NCI-H1105 (cell line): ENCODE measurements at places on chromosomes 7 and 10.
A peak's percentile ranks its signal among the peaks of the same experiment; 100 is the strongest.

GRCh38 chr10:3197348-3198003 is 24.9 kb upstream of the PITRM1 start:
- peak; percentile 39 for DNase-seq

DNA sequence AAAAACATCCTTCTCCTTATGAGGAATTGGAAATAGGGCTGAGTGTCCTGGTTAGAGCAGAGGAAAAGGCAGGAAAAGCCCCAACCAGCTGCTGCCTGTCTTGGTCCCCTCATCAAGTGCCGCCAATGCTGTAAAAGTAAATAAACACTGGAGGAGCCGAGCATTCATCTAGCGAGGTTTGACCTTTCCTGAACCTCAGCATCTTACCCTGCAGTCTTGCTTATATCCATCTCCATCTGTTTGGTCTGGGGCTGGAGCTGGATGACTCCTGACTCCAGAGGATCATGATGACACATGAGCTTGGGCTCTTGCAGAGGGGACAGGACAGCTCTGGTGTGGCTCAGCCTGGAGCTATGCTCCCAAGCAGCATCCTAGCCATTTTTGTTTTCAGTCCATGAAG is 501.1 kb downstream of the TNS3 start:
- DNase-seq: no peak

DNA sequence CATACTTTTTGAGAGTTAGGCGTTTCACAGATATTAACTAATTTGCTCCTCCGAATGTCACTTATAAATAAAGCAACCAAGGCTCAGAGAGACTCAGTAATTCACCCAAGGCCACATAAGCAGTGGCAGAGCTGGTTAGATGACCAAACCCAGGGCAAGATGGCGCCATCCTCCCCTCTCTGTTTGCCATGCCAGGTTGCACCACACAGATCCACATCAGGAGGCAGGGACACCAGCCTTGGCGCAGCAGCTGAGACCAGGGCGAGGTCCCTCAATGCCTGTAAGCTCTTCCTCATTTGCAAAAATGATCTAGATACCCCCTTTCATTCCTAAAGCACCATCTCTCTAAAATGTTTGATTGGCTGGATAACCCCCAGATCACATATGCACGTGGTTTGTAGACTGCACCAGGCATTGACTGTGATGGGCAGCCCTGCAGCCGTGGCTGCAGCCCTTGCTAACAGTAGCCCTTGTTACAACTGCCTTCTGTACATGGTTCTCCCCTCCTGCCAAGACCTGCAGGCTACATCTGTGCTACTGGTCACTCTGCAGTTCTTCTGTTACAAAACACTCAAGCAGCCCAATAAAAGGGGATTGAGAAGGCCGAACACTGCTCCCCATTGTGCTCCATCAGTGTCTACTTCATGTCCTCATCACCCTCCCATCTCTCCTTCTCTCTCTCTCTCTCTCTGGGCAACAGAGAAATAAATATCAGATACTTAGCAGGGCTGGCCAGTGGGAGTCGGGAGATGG is 298.6 kb downstream of the PRPF18 start:
- DNase-seq: no peak

DNA sequence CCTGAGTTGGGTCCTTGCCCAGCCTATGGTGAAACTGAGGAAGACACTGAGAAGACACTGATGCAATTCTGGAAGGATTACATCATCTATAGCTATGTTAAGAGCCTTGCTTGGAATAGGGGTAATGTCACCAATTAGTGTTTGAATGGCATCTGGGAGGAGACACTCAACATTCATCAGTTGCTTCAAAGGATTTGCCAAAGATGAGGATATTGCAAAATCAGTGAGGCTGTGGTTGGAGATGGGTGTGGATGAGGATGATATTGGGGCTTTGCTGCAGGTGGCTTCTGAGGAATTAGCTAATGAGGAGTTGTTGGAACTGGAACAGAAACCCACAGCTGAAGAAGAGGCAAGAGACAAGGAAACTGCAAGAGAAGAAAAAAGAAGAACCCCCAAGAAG is 146.7 kb upstream of the SP4 start:
- DNase-seq: no peak

DNA sequence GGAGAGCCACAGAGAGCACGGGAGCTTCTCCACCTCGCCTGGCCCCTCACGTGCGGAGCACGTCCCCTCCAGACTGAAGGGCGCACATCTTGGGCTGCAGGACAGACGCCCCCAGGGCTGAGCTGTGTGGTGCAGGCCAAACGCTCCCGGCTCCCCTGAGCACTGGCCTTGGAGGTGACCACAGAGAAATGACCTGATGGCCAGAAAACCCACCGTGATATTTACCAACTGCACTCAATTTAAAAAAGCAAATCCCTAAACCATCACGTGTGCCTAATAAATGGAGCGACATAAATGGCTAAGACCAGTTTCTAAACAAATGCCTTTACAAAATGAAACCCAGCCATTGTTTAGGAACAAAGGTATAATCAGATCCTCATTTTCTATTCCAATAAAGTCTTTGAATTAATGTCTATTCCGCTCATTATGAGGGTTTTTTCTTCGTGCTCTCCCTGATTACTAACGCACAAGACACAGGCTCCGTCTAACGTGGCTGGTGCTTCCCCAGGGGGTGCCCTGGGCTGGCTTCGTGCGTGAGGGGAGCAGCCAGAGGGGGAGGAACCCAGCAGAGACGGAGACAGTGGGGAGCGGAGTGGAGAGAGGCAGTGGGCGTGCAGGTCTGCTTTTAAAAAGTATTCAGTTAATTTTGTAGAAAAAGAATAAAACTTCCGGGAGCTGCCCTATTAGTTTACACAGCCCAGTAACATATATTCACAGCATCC is 190.3 kb downstream of the DNAJB6 start:
- no peak for DNase-seq

GRCh38 chr7:2572101-2572842 is 13.5 kb downstream of the IQCE start:
- DNase-seq: no peak

GRCh38 chr7:28068811-28069216 is 111.8 kb downstream of the JAZF1 start:
- no peak for DNase-seq

DNA sequence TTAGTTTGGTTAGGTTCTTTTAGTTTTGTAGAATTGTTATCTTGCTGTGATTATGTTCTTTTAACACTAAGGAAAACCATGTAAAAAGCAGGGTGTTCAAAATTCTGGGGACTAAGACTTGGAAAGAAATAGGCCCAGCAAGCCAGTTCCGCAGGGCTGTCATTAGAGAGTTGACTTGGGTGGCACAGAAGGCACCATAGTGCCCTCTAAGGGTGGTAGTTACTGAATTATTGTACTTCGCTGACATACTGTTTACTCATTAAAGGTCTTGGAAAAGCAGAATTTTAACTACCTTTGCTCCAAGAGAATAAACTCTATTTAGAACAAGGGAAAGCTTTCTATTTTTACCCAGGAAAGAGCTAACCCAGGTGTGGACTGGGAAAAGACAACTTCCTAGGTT is 86.5 kb downstream of the OTUD1 start:
- no peak for DNase-seq

- DNase-seq: no peak
Observed at GRCh38 chr7:16708980-16709379, 44.6 kb upstream of the TSPAN13 start.

DNA sequence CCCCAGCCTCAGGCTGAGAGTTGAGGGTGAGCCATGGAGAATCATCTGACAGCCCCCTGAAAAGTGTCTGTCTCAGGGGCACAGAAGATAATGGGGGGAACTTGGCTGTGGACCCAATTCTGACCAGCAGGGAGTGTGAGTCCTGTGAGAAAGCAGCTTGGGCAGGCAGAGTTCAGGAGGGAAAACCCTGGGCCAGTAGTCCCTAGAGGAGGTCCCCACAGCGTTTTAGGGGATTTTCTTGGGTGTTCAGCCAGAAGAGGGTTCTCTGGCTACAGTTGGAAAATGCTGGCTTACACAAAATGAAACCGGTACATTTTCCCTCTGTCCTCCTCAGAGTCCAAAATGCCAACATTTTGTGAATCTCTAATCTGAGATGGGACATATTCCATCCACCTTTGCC is 35.8 kb upstream of the TRIM8 start:
- DNase-seq: no peak

DNA sequence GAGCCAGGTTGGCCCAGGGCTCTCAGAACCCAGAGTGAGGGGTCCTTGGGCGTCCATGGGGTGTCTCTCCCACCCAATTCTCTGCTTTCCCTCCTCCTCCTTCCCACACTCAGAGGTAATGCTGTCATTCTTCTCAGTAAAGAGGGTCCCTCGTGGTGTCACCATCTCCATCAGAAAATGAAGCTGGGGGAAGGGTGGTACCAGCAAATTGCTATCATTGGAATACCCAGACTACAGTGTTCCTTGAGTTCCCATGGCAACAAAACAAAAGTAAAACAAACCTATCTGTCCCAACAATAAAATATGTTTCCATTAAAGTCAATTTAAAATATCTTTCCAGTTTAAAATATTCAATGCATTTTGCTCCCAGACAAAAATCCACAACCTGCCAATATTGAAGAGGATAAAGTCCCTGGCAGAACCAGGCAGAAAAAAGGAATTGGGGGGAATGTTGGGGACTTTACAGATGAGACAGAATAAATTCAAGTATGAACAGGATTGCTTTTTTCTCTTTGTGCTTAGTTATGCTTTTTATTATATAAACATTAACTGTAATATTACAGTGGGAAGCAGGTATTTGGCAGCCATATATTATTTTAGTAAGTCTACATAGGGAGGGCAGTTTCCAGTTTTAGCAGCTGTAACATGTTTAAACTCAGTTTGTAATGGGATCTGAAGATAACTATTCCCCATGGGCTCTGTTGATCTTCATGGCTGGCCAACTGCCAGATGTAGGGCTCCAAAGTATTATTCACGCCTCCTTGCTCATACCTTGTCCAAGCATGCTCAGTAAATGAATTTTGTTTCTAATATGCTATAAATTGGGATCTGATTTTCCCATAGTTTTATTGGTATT is 182.1 kb downstream of the ARID5B start:
- DNase-seq: peak; percentile 53

DNA sequence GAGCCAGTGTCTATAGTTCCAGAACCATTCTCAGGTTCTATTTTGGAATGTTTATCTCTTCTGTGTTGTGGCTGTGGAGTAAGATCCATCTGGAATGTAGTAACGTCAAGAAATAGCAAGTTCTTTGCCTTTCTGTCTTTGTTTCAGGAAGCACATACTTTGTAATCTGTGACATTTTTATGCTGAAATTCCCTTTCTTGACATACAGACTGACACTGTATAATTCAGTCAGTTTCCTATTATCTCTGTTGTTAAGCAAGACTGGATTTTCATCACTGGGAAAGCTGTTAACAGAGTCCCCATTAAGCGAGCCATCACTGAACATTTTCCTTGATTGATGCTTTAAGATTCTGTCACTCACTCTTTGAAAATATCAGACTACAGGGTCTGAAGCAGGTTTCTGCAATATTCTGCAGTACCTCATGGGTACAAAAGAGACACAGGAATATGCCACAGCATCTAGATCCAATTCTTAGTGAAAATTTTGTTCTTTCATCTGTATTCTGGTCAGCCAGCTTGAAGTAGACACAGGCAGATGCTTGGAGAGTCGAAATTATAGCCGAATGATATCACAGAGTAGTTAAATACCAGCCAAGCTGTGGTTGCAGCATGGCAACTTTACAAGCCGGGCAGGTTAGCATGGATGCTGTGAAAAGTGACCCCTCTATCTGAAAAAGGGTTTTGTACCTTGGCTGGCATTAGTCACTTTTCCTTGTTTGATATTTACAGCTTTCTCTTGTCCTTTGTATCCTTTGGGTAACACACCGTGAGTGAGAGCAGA is 62.6 kb downstream of the CACNB2 start:
- DNase-seq: no peak

- no peak for DNase-seq
Observed at GRCh38 chr7:28490831-28491230, 78.5 kb downstream of the CREB5 start.

GRCh38 chr10:59323036-59323459 is 39.3 kb downstream of the FAM13C start:
- DNase-seq: no peak

- no peak for DNase-seq
Observed at GRCh38 chr7:98448766-98449165, 47.9 kb upstream of the BAIAP2L1 start.

DNA sequence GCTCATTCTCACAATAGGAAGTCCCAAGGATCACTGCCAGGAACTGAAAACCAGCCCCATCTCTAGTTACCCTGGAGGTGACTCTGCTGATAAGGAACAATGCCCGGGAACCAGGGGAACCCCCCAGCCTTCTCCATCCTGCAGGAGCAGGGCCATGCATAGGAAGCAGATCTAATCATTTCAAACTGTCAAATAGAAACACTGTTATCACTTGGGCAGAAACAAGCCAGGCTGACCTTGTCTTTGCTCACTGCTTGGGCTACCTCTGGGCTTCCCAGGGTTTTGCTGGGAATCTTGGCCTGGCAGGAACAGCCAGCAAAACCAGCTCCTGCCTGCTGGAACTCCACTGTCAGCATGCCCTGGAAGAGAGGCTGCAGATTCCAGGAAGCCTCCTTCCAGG is 114.1 kb downstream of the RNF216 start:
- no peak for DNase-seq

DNA sequence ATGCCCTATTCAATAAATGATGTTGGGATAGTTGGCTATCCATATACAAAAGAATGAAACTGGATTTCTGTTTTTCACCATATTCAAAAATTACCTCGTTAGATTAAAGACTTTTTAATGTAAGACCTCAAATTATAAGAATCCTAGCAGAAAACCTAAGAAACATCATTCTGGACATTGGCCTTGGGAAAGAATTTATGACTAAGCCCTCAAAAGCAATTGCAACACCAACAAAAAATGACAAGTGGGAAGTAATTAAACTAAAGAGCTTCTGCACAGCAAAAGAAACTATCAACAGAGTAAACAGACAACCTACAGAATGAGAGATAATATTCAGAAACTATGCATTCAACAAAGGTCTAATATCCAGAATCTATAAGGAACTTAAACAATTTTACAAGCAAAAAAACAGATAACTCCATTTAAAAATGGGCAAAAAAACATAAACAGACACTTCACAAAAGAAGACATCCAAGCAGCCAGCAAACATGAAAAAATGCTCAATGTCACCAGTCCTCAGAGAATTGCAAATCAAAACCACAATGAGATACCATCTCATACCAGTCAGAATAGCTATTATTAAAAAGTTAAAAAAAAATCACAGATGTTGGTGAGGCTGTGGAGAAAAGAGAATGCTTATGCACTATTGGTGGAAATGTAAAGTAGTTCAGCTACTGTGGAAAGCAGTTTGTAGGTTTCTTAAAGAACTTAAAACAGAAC is 309.8 kb downstream of the AHR start:
- DNase-seq: no peak

DNA sequence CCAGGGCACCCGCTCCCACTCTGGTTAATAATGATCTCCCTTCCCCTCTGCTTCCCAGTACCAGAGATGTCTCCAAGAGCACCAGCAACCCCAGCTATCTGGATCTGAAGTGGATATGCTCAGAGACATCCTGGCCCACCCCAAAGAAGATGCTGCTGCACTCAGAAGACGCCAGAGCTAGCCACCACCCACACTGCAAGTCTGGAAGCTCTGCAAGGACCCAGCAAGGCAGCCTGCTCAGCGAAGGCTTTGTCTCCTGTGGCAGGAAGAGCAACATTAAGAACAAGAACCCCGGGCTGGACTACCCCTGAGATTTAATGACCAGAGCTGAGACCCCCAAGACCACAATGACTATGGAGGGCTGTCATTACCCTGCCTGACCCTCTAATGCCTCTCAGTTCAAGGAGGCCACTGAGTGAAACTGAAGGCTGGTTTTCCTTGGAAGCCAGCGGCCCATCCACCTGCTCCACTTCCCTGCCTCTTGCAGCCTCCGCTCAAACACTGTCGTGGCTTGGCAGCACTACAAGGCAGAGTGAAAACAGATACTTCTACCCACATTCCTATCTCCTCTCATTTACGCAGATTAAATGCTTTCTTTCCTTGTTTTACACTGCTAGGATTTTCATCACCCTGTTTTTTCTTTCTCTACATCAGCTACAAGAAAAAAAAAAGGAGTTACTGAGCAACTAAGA is 202.2 kb downstream of the SNX10 start:
- no peak for DNase-seq
